ENCODE measurements at places on chromosomes 16 and 17.

GRCh38 chr17:48241131-48241591 is 133.6 kb downstream of the SNX11 start:
- DNase-seq = no peak

DNA sequence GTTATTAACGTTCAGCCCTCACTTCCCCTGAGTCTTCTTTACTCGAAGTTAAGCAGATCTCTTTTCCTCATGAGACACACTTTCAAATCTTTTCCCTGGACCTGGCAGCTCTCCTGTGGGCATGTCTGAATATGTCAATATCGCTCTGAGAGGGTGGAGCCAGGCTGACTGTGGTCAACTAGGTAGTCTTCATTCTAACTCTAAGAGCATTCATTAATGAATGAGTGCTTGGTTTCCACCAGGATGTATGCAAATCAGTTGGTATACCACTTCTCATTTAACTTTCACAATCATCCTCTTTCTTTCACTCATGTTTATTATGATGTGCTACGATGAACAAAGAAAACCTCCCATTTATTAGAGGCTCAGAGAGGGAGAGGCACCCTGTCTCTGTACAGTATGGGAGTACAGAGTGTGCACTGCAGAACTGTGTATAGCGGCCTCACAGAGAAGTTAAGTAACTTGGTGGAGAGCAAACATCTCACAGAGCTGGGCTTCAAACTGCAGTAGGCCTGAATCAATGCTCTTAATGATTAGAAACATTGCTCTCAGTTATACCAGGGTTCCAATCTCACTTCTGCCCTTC is 39.9 kb downstream of the OTOA start:
- no peak for DNase-seq

DNA sequence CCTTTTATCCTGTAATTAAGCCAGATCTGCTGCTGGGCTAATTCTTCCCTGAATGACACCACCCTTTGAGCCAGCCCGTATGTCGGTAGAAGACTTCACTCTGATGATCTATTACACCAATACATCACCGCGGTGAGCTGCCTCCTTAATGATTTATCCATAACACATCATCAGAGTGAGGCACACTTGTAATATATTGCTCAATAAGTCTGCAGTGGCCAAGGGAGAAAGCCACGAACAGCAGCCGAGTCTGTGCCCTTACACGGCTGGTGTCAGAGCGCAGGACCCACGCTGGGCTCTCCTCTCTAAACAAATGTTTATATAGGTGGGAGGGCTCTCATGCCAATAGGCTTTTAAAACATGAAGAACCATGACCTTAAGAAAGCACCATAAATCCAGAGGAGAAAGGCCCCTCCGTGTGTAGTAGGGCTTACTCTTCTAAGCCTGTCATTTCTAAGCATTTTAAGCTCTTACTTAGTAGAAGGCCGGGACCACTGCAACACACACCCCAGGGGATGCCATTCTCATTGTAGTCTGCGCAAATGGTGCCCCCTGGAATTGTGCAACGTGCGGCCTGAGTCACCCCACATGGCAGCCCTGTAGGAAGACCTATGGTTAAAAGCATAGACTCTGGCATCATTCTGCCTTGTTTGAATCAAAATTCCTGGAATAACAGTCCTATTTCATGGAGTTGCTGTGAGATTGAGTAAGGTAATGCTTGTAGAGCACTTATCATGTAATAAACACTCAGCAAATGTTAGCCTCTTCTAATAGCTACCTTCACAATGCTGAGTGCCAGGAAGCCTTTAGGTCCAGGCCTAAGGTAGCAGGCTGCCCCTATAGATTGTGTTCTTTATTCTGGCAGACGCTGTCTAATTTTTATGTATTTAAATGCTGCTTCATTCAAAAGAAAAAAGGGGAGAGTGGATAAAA is 26.1 kb downstream of the MRPS23 start:
- no peak for DNase-seq

GRCh38 chr17:36786867-36787266 is 150.4 kb upstream of the LHX1 start:
- no peak for DNase-seq

- no peak for DNase-seq
These were observed 13.0 kb upstream of the PHLPP2 start for GRCh38 chr16:71737501-71737900.

GRCh38 chr16:28003021-28003865 is 60.3 kb downstream of the GSG1L start:
- no peak for DNase-seq

GRCh38 chr17:29240968-29241963 is 5.4 kb upstream of the CRYBA1 start:
- DNase-seq = no peak

DNA sequence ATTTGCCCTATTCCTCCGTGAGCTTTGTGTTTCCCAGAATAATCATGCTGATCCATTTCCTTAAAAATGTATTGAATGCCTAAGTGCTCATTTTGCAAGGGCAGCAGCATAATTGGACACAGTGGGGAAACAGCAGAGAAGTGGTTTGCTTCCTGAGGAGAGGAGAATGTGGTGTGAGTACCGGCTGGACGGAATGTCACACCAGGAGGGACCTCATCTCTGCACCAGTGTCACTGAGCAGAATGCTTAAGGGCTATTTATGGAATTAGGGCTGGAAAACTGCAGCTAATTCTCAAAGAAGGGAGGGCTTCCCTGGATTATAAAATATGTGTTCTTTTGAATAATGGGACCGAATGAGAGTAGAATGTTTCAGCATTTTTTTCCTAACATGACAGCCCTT is 1100.6 kb upstream of the RBFOX1 start:
- DNase-seq = no peak

DNA sequence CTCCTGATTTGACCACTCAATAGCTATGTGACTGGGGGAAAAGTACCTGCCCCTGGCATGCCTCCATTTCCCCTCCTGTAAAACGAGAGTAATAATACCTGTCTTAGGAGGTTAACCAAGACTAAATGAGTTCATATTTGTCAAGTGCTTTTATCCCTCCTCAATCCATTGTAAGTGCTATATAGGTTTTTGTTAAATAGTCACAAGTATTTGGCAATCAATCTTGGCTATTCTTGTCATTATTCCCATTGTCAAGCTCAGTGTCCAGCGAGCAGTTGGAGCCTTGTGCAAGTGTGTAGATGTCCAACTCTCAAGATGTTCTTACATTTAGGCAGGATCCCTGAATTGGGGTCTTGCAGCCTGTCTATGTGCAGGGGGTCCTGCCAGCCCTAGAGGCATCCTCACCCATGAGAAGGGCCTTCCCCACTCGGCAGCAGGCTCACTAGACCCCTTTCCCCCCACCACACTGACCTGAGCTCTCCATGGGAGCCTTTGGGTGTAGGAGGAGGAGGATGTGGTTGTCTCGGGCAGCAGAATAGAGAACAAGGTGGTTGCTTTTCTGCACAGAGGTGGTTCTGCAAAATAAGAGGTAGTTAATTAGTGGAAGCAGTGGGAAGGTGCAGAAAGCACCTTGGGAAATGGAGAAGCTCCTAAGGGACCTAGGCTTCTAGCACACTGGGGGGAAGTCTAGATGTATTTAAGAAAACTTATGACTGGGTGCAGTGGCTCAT is 18.0 kb downstream of the PIK3R6 start:
- no peak for DNase-seq

DNA sequence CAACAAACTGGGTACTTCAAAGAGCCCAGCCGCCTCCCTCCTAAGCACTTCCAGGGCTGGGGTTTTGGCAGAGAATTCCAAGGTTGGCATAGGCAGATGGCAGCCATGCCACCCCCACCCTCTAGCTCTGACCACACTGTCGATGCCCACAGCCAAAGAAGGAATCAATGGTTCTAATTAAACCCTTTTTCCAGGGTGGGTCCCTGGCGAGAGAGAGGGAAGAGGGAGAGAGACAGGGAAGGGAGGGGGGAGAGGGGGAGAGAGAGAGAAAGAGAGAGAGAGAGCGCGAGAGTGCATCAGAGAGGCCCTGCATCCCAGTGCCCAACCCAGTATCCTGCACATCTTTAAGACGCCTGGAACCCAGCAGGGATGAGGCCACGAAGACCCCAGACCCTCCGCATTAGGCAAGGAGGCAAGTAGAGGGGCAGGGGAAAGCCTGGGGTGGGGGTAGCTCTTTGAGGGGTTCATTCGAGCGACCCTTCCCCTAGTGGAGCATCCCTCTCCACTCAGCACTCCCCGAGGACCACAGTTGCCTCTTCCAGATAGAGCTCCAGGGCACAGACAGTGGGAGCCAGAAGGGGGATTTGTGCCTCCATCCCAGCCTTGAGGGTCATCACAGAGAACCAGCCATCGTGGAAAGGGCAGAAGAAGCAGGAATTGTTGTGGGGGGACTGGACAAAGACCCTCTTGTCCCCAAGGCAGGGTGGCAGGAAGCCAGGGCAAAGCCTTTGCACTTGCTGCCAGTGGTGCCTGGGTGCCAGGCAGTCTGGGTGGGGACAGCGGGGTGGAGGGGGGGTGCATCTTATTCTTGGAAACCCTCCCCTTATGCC is 2.6 kb downstream of the SRCIN1 start:
- DNase-seq = no peak

GRCh38 chr16:1311212-1311737 is 1.8 kb downstream of the UBE2I start:
- no peak for DNase-seq

DNA sequence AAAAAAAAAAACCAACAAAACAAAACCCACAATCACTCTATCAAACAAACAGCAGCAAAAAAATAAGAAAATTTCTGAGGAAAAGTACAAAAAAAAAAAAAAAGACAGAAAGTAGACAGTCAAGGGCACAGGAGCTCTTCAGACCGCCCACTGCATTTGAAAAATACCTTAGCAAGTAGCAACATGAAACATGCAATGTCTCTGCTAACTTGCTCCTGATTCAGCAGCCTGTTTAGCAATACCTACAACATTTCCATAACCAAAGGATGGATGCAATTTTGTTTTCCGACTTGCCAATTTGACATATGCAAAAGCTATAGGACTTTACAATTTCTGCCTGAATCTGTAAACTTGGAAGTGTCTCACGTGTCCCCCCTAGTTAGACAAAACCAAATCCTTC is 57.4 kb downstream of the SYNRG start:
- no peak for DNase-seq

Data from activated naive CD4-positive, alpha-beta T cell (primary cell).